ENCODE measurements at places on chromosomes 16 and 17.

DNA sequence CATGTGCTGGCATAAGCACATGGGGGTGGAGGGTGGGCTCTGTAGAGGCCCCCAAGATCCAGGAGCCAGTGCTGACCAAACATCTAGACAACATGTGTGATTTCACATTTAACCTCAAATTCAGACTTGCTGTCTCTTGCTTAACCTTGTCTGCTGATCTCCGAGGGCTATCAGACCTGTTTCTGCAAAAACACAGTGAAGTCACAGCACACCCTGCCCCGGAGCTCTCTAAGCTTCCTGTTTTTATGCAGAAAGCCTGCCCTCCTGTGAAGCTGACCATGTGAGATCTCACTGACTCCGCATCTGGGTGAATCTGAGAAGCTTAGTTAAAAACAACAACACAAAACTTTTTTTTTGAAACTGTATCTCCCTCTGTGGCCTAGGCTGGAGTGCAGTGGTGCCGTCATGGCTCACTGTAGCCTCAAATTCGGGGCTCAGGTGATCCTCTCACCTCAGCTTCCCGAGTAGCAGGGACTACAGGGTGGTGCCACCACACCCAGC lies 6.6 kb upstream of the DPEP2 start:
- DNase-seq: no peak

- DNase-seq: no peak
Measured at GRCh38 chr16:81533175-81533507, 88.5 kb downstream of the CMIP start.

GRCh38 chr17:34542700-34543336 lies 36.6 kb upstream of the TMEM132E start:
- peak; percentile 16 for DNase-seq

- no peak for DNase-seq
Measured at GRCh38 chr16:85313526-85314301, 201.4 kb upstream of the CIBAR2 start.

DNA sequence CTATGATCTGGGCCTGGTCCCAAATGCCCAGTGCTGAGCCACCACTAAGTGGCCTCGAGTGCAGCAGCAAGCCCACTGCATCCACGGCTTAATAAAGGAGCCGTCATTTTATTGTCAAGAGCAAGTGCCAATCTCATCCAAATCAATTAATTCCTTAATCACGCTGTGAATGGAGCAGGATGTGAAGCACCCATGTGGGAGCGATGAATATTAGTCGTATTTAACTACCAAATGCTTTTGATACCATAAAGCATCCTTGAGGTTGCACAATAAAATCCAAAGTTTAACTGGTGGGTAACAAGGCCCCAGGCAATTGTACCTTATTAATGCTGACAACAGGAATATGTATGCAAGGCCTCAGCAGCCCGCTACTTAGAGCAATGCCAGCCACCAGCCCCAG lies 226.0 kb upstream of the C16orf82 start:
- DNase-seq: no peak

GRCh38 chr16:61228371-61228770 lies 807.9 kb downstream of the CDH8 start:
- no peak for DNase-seq

DNA sequence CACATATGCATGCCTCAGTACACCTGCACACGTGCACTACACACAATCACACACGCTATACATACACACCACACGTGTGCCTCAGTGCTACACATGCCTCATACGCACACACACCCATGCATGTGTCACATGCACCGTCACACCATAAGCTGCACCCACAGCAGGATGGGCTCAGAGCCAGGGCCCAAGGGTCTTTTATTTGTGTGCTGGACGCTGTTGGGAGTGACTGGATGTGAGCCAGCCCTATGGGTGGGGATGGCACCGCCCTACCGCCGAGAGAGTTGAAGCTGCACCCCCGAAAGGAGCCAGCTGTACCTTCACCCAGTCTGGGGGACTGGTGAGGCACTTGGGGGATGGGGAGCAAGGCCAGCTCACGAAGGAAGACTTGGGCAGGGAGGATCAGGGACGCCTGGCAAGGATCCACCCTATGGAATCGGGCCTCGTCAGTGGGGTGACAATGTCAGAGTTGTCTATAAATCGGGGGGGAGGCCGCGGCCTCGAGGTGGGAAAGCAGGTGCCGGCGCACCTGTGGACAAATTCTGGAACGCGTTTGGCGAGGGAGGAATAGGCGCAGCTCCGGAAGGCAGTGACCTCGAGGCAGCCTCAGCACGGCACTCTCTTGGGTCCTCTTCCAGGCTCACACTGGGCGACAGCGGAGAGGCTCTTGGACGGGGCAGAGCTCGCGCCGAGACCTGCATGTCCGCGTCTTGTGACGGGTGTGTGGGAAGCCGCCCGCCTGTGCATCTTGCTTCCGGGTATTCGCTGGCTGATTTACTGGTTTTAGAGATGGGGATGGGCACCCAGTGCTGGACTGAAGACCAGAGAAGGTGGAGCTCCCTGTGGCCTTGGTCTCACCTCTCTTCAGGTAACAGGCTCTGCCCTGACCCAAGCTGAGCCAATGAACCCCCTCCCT lies 7.3 kb downstream of the RGS11 start:
- DNase-seq: no peak

- no peak for DNase-seq
Measured at GRCh38 chr17:76644995-76645394, 1.4 kb upstream of the ST6GALNAC1 start.

DNA sequence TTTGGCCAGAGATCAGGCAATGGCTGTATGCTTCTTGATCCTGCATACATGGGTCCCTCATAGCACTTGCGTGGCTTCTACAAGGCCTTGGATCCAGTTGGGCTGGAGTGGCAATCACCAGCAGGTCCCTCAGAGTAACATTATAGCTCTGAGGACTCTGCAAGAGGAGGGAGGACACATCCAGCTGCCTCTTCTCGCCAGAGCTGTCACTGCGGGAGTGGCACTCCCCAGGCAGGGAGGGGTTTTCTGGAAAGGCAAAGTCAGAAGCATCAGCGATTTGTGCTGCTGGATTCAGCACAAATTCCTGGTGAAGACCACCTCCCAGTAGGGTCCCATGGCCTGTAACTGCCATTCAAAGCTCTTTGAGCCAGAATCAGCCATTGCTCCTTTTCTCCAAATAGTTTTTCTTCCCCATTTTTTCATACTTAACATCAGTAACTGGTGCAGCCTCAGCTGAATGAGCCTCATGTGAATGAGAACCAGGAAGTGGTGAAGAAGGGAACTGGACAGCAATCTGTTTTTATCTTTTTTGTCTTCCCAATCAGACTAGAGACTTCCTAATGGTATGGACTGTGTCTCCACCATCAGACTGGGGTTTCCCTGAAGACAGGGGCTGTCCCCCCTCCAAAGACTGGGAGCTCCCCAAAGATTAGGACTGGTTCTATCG lies 40.6 kb upstream of the HOXB13 start:
- no peak for DNase-seq

- no peak for DNase-seq
Measured at GRCh38 chr16:73546341-73546845, 498.5 kb upstream of the ZFHX3 start.

- no peak for DNase-seq
Measured at GRCh38 chr17:81999587-81999975, 22.2 kb downstream of the ASPSCR1 start.

DNA sequence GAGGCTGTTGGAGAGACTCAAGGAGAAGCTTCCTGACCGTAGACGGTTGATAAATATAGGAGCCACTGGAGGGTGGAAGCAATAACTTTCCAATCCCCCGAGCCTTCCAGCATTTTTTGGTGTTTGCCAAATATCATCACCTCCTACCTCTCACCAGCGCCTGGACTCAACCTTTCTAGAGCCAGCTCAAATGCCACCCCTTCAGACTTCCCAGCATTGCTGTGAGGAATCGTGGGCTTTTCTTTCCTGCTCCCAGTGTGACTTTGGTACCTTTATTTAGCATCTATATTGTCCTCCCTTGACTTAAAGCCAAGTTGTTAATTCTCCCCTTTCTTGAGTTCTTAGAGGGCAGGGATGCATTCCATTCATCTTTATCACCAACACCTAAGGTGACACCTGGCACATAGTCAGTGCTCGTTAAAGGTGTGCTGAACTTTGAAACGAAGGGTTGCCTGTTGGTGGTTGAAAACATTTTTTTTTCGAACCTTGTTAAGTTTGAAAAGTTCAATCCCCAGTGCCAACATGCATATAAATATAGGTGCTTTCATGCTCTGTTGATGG lies 35.3 kb upstream of the CCR7 start:
- no peak for DNase-seq

- no peak for DNase-seq
Measured at GRCh38 chr17:79650283-79650682, 39.4 kb upstream of the RBFOX3 start.

- no peak for DNase-seq
Measured at GRCh38 chr17:66541461-66542128, 239.2 kb downstream of the PRKCA start.
